ENCODE measurements at places on chromosomes 2 and 18.

DNA sequence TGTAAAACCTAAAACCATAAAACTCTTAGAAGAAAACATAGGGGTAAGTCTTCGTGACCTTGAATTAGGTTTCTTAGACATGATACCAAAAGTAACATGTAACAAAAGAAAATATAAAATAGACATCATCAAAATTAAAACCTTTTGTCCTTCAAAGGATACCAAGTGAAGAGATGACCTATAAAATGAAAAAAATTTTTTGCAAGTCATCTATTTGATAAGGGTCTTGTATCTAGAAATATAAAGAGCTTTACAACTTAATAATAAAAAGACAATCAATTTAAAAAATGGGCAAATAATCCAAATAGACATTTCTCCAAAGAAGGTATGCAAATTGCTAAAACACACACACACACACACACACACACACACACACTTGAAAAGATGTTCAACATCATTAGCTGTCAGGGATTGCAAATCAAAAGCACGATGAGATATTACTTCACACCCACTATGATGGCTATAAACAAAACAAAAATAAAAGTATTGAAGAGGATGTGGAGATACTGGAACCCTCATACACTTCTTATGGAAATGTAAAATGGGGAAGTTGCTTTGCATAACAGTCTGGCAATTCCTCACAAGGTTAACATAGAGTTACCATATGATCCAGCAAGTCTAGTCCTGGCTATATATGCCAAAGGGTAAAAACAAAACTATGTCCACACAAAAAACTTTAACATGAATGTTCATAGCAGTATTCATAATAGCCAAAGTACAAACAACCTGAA lies 23.3 kb downstream of the SPDYA start:
- DNase-seq: no peak

DNA sequence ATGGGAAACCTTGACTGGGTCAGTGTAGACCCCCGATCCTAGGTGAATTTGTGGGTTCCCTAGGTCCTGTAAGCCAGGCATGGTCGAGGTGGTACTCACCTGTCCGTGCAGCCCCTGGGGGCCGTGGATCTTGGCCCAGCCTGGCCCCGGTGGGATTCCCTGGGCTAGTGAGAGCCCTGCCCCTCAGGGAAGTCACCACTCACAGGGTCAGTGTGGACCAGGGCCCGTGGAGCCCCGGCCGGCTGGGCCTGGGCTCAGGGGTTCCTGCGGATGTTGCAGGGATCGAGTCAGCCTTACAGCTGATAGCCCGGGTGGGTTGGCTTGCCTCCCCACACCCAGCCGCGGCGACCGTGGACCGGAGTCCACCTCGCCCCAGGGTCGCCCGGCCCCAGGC lies 528 bp downstream of the ATG9A start:
- DNase-seq: no peak

- DNase-seq: no peak
Observed at GRCh38 chr2:6927186-6927585, 10.0 kb downstream of the RNF144A start.

GRCh38 chr2:23164173-23164572 lies 220.8 kb upstream of the KLHL29 start:
- no peak for DNase-seq

- DNase-seq: no peak
Observed at GRCh38 chr18:24436939-24437338, 10.5 kb downstream of the IMPACT start.

DNA sequence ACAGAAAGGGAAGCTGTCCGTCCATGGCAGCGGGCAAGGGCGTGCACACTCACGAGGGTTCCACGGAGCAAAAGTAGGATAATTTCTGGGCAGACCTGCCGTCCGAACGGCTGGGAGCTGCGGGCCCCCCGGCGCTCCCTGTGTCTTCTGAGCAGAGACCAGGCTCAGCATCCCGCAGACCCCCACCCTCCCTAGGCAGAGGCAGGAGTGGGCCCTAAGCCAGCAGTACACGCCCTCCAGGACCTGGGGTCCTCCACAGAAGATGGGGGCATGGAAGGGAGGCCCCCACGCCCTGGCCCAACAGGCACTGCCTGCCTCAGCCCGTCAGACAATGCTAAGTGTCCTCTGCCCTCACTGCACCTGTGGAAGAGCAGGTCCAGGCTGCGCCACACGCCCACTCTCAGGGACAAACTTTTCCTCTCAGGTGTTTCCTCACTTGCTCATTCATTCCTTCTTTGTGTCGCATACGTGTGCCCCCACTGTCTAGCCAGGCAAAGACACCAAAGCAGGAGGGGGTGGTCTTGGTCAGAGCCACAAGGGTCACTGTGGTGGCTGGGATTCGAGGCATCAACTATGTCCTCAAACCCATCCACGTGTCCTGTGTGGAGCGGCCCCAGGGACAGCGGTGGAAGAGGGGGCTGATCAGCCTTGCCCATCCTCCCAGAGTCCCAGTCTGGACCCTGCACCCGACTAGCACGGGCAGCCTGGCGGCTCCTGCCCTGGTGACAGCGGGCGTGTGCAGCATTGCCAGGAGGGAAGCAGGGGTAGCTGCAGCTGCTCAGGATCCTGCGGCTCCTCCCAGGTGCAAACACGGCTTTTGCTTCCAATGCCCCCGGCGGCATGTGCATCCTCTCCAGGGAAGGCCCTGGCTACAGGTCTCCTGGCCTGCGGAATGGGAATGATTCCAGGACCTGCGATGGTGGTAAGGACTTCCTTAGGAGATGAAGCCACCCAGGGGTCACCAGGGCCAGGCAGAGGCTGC lies 2.4 kb upstream of the GPC1 start:
- DNase-seq: no peak

DNA sequence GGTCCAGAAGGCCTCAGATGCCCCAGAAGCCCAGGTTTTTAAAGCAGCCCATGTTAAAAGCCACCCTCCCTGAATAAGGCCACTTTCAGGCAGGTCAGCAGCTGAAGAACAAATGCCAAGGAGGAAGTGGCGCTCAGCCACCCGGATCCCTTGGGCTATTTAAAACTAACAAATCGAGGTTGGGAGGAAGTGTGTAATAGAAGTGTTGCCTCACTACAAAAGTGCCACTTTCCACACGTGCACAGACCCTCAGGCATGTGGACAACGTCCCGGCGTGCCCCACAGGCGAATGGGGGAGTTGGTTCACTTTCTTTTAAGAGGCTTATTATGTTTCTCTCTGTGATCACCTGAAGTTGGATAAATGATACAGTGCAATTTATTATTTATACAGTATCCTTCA lies 173.8 kb upstream of the SALL3 start:
- DNase-seq: no peak

DNA sequence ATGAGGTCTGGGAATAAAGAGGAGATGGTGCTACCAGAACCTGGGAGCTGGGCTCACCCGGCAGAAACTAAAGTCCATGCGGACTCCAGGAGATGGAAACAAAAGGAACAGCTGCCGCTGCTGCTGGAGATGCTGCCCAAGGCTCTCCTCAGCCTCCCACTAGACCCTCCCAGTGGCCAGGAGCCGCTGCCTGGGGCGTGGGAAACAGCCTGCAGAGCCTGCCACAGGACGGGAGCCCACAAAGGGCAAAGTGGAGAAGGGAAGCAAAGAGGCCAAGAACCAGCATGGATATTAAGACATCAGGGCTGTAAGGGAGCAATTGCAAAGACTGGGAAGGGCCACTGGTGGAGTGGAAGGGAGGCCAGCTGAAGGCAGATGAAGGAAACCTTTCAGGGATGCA lies 179.6 kb downstream of the NCK2 start:
- no peak for DNase-seq

DNA sequence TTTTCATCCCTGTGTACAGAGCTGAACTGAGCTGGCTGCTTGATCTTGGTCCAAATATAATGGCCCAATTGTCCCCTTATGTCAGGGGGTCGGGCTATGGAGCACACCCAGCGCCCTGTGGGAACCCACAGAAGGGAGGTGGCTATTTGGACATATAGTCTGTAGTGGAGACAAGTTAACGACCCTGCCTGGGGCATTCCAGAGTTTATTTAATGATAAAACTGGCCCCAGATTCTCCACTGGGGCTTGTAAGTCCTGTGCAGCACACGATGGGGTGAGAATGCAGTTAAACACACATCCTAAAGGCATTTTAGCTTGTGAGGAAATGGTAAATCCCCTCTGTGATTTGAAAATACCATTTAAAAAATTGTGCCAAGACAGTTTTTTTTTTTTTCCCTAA lies 72.9 kb downstream of the QPCT start:
- no peak for DNase-seq

GRCh38 chr2:163610817-163611556 lies 124.8 kb downstream of the FIGN start:
- DNase-seq: no peak

DNA sequence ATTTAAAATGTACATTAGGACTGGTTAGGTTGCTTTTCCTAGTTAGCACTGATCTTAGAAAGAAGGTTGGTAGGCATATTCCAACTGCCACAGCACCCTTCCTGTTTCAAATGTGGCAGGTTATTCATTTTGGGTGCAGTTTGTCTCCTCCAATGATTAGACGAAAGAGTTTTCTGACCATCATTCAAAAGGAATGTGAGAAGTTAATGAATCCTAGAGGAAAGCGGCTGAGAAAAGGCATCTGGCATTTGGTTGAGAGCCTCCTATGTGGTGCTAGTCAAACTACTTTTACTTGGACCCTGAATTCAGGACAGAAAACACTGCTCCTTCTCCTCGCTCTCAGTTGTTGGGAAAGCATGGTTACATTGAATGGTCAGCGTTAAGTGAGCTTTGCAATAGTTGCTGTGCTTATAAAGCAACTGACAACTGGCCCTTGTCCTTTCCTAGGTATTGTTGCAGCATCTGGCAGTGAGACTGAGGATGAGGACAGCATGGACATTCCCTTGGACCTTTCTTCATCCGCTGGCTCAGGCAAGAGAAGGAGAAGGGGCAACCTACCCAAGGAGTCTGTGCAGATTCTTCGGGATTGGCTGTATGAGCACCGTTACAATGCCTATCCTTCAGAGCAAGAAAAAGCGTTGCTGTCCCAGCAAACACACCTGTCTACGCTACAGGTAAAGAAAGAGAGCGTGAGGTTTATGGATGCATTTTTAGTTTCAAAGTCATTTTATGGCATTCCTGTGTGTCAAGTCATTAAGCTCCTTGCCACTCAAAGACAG lies 6.1 kb downstream of the TGIF1 start:
- DNase-seq: no peak

- no peak for DNase-seq
Observed at GRCh38 chr2:220533485-220533884, 906.1 kb downstream of the SLC4A3 start.

GRCh38 chr2:74849228-74849892 lies 15.4 kb downstream of the HK2 start:
- no peak for DNase-seq

- no peak for DNase-seq
Observed at GRCh38 chr2:10517351-10518043, 69.4 kb upstream of the ODC1 start.

- peak; percentile 31 for DNase-seq
Observed at GRCh38 chr2:219029829-219030165, 11.5 kb downstream of the CFAP65 start.

- DNase-seq: no peak
Observed at GRCh38 chr2:218032336-218033171, 29.8 kb upstream of the TNS1 start.

DNA sequence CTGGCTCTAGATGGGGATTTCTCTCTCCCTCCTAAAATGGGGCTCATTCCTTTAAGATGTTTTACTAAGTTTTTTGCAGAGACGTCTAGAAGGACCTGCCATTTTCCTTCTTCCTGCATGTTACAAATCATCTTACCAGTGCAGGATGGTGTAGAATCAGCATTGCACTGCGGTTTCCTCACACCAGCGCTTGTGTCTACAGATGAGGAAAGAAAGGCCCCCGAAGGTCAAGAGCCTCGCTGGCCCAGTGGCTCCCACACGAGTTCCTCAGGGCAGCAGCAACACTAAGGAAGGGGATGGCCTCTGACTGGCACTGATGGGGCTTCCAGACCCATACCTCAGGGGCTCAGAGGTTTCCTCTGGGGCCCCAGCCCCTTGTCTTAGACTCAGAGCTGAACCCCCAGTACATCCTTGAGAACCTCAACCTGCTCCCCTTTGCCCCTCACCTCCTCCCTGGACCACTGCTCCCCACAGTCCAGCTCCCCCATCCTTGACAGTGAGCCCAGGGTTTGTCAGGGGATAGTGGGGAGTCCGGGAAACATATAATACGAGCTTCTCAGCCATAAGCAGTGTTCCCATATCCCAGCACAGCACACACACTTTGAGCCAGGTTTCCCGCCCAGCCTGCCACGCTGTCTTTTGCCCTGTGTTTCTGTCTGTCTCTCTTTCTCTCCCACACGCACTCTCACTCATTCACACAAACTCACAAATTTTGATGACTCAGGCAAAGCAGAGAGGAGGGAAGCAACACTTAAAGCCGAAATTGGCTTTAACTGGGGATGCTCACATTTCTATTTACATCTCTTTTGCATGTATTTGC lies 29.4 kb downstream of the ZFP36L2 start:
- DNase-seq: no peak

GRCh38 chr2:152055366-152056108 lies 43.3 kb downstream of the CACNB4 start:
- DNase-seq: no peak

DNA sequence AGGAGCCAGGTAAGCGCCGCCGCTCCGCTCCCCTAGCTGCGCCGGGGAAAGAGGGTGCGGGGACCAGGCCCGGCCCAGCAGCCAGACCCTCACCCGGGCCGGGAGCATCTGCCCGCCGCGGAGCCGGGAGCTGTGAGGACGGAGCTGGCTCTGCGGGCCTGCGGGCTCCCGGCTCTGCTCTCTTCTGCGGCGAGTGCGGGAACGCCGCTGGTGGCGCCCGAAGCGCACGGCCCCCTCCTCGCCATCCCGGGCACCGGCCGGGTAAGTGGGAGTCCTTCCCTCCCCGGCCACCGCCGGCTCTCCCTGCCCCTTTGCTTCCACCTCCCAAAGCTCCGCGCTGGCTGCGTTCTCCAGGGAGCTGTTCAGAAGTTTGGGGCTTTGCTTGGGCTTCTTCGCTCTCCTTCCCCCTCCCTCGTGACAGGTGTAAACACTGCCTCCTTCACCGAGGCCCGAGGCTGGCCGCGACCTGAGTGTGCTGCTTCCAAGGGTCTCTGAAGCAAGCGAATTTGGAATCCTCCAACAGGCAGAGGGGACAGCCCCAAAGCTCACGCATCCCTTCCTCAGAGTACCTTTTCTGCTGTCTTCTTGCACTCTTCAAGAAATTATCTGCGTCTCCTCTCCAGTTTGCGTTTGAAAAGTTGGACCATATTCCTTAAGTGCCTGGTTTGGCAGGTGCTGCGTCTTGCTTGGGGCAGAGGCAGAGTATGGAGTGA lies 632 bp downstream of the AFTPH start:
- DNase-seq: no peak

- no peak for DNase-seq
Observed at GRCh38 chr18:22302144-22302543, 115.6 kb downstream of the CTAGE1 start.

- DNase-seq: no peak
Observed at GRCh38 chr2:120702061-120702460, 33.6 kb upstream of the GLI2 start.

GRCh38 chr2:127086990-127087790 lies 19.8 kb downstream of the BIN1 start:
- DNase-seq: no peak

All from DMS79 (cell line).